ENCODE measurements at places on chromosomes 4 and X.

GRCh38 chrX:108198420-108198819, 106.8 kb downstream of the ATG4A start:
- DNase-seq = no peak

GRCh38 chr4:10734697-10735096, 50.1 kb upstream of the CLNK start:
- no peak for DNase-seq

- no peak for DNase-seq
These were observed 92.7 kb upstream of the RPL34 start for GRCh38 chr4:108527723-108528122.

DNA sequence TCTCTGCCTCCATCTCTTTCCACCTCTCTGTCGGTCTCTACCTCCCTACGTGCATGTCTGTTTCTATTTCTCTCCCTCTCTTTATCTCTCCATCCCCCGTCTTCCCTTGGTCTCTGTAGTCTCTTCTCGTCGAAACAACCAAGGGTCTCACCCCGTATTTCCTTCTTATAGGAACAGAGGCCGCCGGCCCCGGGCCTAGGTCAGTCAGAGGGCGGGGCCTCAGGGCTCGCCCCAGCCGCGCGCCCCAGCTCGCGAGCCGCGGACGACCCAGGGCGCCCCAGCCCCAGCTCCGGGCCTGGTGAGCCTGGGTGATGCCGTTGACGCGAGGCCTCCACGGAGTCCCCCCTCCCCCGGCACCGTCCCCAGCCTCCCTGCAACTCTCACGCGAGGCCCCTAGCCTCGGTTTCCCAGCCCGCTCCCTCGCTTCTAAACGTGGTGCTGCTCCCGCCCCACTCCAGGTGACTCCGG, 6.6 kb downstream of the TIMM17B start:
- no peak for DNase-seq

GRCh38 chr4:61332693-61333092, 132.6 kb downstream of the ADGRL3 start:
- no peak for DNase-seq

- DNase-seq = no peak
These were observed 1956.7 kb downstream of the C4orf33 start for GRCh38 chr4:131052646-131053045.

All from bone marrow (tissue), 2 donors.